ENCODE measurements at places on chromosomes 12 and 14.

DNA sequence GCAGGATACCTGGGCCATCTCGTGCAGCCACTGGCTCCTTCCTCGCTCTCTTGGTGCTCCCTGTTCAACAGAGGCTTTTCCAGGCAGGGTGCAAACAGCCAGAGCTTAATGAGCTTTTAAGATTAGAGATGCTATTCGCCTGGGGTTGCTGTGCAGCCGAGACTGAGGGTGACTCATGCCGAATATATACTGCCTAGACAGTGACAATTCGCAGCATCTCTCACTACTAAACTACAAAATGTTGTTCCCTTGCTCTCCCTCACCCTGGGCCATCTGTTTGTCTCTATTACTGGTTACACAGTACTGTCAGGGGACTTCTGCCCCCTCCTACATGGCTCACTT is 26.0 kb upstream of the TESC start:
- DNase-seq = no peak

GRCh38 chr14:49303946-49304516 is 282.1 kb downstream of the RPS29 start:
- no peak for DNase-seq

- peak; percentile 70 for DNase-seq
Observed at GRCh38 chr12:116881325-116881876, at the start of gene HRK. TSS of gene HRK (minus strand) at chr12:116881441. CDS start at chr12:116881307, 134 bp downstream.

DNA sequence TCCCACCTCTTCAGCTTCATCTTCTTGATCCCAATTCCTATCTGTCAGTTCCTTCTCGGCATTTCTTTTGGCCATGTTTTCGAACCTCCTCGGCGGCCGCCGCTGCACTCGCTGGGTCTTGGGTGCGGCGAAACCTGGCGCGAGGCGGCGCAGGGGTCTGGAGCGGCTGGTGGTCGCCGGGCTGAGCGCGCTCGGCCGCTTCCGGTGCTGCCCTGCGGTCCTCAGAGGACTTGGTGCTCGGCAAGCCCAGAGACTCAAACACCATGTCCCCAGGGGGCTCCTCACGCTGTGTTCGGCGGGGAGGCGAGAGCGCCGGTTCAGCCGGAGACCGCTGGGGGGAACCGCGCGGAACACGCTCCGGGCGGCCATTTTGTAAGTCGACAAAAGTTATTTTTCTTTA is 51.8 kb downstream of the PPP1R36 start:
- no peak for DNase-seq

DNA sequence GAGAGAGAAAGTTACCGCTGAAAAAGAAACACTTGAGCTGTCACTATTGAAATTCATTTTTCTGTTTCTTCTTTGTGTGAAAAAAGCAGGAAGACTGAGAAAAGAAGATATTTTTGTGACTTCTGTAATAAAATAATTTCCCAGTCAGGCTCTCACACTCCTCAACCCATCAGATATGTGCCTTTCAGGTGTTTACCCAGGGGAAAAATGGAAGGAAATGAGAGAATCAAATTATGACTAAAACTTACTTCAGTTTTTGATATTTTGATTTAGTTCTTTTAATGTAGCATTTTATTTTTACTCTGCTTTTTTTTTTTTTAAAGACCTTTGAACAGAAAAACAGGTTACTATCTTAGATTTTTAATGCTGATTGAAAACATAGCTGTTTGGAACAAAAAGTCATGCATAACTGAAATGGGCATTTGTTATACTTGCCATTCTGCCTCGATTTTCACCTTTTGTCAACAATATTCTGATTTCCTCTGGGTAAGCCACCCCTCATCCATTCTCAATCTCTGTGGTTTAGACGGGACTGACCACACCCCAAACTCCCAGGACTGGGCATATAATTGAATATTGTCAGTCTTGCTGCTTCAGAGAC is 133.2 kb upstream of the KRR1 start:
- DNase-seq = no peak

GRCh38 chr14:71959055-71959454 is 26.8 kb downstream of the RGS6 start:
- DNase-seq = no peak

GRCh38 chr14:101133068-101133467 is 229.5 kb upstream of the RTL1 start:
- DNase-seq = no peak

DNA sequence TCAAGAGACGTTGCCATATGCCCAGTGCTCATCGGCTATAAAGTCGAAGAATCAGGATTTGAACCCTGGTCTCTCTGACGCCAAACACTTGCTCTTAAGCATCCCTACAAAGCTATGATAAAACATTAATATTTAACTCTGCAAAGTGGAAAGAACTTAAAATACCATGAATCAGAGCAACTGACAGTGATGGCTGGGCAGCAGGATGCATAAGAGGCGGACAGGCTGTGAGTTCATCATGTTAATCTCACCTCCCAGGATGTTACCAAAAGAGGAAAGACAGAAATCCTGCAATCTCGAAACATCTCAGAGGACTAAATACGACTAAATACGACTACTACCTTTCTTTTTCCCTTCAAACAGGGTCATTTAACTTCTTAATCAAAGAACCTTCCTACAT is 5.8 kb downstream of the DICER1 start:
- no peak for DNase-seq

All from H1 (cell line).